ENCODE measurements at places on chromosomes 1 and 21. TPM values are rescaled to one million over a fixed set of nuclear protein-coding genes. Genes with fewer than 3 reads are reported as not detected.
A peak's percentile ranks its signal among the peaks of the same experiment; 100 is the strongest.

DNA sequence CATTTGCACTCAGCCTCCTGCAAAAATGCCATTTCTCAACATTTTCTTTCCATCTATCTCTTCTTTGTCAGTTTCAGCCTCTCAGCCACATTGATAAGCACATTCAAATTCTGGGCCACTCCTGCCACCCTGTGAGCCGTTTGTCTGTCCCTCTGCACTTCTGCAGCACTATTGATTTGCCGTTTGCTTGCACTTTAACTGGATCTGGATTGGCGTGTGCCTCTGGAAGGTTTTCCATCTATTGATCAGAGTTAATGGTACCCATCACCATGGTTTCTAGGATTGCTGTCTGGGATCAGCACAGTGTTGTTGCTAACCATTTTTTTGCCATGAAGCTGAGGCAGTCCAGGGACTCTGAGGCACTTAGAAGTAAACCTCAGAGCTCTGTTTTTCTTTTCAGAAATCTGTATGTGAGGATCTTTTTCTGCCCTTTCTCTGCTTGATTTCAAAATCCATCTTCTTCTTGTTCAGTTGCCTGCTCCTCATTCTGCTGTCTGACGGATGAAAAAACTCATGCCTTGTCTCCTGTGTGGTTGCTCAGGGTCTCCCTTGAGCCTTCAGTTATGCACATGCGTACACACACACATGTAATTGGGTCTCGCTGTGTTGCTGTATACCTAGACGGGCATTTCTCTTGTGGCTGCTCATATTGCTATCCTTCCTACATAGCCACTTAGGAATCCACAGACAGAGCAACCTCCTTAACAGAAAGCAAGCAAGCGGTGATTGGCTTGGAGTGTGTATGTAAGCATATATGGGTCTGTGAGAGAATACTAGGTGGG lies 67.9 kb downstream of the NOS1AP start:
- no peak overlapping the region for H3K4me3 ChIP-seq
- no peaks in the 10 kb centered on the region for H3K27me3 ChIP-seq
- no peak overlapping the region for H3K27ac ChIP-seq
- no peaks in the 10 kb centered on the region for H3K4me1 ChIP-seq
- no peak for DNase-seq

- peaks cover 3% of the 10 kb centered on the region for H3K4me1 ChIP-seq
- no peak overlapping the region for H3K4me3 ChIP-seq
- no peak overlapping the region for H3K27ac ChIP-seq
- DNase-seq: no peak
- no peaks in the 10 kb centered on the region for H3K36me3 ChIP-seq
These were observed 41.5 kb downstream of the CDK18 start for GRCh38 chr1:205545991-205546390.

DNA sequence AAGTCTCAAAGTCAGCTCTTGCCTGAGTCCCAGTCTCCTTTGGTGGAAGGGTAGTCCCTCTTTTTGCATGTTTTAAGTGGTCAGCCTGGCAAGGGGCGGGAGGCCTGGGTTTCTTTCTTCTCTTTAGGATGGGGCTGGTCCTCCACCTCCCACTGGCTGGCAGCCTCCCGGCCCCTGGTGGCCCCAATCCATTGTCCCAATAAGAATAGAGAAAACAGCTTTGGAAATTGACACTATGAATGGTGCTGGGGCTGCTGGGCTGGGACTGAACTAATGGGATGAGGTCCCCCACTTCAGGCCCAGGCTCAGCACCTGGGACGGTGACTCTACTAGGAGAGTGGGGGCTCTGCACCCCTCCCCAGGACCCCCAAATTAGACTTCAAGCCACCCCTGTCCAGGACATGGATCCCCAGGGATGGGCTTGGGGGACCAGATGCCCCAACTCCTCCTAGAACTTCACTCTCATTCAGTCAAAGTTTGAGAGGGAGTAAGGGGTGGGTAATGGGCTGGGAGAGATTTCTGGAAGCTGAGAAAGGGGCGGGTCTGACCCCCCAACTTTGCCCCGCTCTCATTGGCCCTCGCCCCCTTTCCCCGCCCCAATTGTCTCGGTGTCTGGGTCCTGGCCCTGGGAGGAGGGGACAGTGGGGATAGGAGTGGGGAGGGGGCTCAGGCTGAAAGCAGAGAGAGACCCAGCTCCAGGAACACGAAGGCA lies 18.2 kb downstream of the SLC27A3 start:
- H3K4me1 ChIP-seq: peaks cover 15% of the 10 kb centered on the region
- no peak overlapping the region for H3K27ac ChIP-seq
- H3K27me3 ChIP-seq: no peaks in the 10 kb centered on the region
- H3K4me3 ChIP-seq: no peak overlapping the region
- H3K36me3 ChIP-seq: no peaks in the 10 kb centered on the region

DNA sequence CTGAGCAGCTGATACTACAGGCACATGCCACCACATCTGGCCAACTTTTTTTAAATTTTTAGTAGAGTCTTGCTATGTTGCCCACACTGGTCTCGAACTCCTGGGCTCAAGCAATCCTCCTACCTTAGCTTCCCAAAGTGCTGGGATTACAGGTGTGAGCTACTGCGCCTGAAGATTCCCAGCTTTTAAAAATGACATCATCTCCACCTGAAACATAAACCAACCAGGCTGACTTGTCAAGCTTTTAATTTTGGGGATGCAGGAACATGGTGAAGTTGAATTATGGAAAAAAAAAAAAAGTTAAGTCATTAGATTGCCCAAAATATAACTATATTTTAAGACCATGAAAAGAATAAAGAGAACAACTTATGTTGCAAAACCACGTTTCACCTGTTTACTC lies 186.3 kb upstream of the DMRTA2 start:
- no peak for DNase-seq
- no peak overlapping the region for H3K4me3 ChIP-seq
- no peaks in the 10 kb centered on the region for H3K27me3 ChIP-seq
- no peaks in the 10 kb centered on the region for H3K36me3 ChIP-seq
- no peak overlapping the region for H3K27ac ChIP-seq

DNA sequence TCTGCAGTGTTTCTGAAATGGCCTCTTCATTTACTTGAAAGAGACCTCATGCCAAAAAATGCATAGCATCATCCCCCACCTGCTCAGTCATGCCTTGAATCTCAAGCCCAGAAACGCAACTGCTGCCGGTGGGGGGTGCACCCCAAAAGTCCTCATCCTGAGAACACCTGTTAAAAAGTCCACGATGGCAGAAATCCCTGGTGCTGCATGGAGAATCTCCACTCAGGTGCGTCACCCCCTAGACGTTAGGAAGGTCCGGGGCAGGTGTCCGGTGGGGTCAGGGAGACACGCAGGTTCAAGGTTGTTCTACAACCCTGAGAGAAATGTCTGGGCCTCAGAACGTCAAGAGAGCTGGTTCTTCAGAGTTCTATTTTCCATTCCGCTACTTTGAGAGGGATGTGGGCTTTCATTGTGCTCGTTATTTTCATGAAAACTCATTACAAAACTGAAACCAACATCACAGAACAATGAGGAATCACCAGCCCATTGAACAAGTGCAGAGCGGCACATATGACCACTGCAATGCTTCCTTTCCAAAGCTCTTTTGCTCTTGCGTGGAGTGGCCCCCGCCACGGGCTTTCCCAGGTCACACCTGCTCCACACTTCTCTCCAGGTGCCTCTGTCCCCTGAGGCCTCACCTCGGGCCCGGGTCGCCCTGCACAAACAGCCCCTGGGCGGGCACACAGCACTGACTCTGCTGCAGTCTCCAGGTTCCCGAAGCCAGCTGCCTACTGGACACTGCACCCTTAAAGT lies 201.9 kb downstream of the TOMM20 start:
- peaks cover 26% of the 10 kb centered on the region for H3K4me1 ChIP-seq
- H3K27ac ChIP-seq: peak overlapping the region; percentile 74
- H3K27me3 ChIP-seq: no peaks in the 10 kb centered on the region
- no peaks in the 10 kb centered on the region for H3K36me3 ChIP-seq
- DNase-seq: no peak
- H3K4me3 ChIP-seq: no peak overlapping the region

- DNase-seq: no peak
- H3K4me3 ChIP-seq: no peak overlapping the region
- H3K27ac ChIP-seq: no peak overlapping the region
- H3K27me3 ChIP-seq: no peaks in the 10 kb centered on the region
These were observed 8.3 kb downstream of the CFHR2 start for GRCh38 chr1:196951711-196952394.

GRCh38 chr21:15221799-15222386 lies 157.1 kb upstream of the NRIP1 start:
- H3K4me3 ChIP-seq: no peak overlapping the region
- DNase-seq: peak; percentile 25
- no peaks in the 10 kb centered on the region for H3K27me3 ChIP-seq
- H3K4me1 ChIP-seq: no peaks in the 10 kb centered on the region
- no peak overlapping the region for H3K27ac ChIP-seq

GRCh38 chr1:201317551-201317950 lies 34.2 kb downstream of the PKP1 start:
- H3K36me3 ChIP-seq: no peaks in the 10 kb centered on the region
- H3K27ac ChIP-seq: no peak overlapping the region
- no peaks in the 10 kb centered on the region for H3K27me3 ChIP-seq
- DNase-seq: no peak
- H3K4me1 ChIP-seq: no peaks in the 10 kb centered on the region

Gene SELENBP1
- 102 TPM for total RNA-seq

Gene SLC1A7
- total RNA-seq: not detected

DNA sequence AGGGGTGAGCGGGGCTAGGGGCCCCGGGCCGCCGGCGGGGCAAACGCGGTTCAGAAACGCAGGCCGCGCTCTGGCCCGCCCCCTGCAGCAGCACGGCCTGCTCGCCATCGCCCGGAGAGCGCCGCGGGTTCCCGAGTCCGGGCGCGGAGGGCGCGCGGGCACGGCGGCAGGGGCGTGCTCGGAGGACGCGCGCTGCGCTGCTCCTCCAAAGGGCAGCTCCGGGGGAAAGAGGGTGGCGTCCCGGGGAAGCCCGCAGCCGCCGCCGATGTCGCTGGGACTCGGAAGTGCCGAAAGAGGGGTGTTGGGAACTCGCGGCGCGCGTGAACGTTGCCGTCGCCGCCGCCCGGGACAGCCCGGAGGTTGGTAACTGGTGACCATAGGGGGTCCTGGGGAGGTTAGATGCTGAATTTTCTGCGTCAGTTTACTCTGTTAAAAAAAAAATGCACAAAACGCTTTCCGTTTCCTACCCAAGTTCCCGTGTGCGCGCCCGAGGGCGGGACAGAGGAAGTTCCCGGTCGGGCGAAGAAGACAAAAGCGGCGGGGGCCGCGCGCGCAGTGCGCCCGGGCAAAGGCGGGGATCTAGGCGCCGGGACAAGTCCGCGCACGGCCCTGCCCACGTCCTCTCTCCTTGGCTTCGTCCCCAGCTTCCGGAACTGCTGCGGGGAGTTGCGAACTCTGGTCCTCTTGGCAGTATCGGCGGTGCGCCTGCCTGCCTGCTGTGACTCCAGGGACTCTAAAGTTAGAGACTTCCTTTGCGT lies at the start of gene HHAT:
Gene HHAT (plus strand): TSS at position 157 of the 758 bp plus-strand sequence. CDS start 20,074 bp downstream, outside the sequence.
- peak within 1 kb of the TSS; percentile 86 for H3K27ac ChIP-seq
- DNase-seq: peak; percentile 17
- peaks cover 6% of the 10 kb centered on the region for H3K4me1 ChIP-seq
- H3K27me3 ChIP-seq: no peaks in the 10 kb centered on the region

Measured in ascending aorta (tissue), 2 donors.